Activated naive CD4-positive, alpha-beta T cell treated with anti-CD3 and anti-CD28 coated beads, Interleukin-2, amount 10 ng/mL, durations not matched to agents 7 days and 5 days (primary cell): ENCODE measurements at places on chromosomes 6 and 20.

- DNase-seq: no peak
Measured at GRCh38 chr20:17169585-17170136, 57.2 kb upstream of the PCSK2 start.

GRCh38 chr20:61677928-61678327 lies 387.8 kb downstream of the TAF4 start:
- DNase-seq: no peak

- DNase-seq: no peak
Measured at GRCh38 chr20:919491-919916, 3.4 kb upstream of the ANGPT4 start.

DNA sequence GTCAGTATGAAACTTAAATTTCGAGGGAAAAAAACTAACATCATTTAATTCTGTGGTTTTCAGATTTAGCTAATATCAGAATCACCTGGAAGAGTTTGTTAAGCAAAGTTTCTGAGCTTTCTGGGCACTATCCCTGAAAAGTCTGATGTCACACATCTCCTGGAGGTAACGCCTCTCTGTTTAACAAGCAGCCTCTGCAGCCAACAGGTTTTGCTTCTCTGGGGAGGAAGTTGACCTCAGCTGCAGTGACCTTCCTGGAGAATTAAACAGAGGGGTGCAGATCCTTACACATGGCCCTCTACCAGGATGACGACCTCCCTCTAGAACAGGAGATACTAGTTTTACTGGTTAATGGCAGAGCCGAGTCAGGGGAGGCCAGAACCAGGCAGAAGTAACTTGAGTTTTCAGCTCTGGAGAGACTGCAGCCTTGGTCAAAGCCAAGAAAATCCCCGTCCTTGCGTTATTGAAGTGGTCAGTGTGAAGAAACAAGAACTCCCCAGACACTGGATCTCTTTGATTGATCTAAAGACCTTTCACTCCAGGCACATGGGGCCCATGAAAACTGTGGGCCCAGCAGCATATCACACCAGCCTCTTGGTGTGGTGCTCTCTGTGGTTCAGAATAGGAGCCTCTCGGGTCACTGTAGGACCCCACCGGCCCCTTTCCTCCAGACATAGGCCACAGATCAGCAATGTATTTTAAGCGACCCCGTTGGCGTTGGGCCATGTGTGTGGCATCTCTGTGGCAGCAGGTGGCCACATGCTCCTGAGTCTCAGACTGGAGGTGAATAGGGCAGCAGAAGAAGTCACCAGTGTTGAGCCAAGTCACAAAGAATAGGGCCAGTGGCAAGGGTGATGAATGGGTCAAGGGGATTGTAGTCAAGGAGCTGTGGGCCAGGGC lies 33.4 kb upstream of the CCR6 start:
- DNase-seq: no peak

DNA sequence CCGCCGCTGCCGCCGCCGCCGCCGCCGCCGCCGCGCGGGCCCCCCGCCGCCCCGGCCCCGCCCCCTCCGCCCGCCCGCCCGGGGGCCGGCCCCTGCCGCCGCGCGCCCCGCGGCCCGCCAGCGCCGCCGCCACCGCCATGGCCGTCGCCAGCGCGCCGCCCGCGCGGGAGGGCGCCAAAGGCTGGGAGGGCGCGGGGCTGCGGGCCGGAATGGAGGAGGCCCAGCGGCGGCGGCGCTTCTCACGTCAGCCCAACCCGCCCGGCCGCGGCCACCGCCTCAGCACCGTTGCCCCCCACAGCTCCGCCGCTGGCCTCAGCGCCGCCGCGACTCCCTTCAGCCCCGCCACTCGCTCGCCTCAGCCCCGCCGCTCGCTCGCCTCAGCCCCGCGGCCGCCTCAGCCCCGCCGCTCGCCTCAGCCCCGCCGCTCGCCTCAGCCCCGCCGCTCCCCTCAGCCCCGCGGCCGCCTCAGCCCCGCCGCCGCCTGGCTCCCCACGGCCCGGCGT lies 258 bp downstream of the PHF10 start:
- peak; percentile 50 for DNase-seq

- no peak for DNase-seq
Measured at GRCh38 chr20:19758501-19759331, 658 bp downstream of the RIN2 start.

- DNase-seq: no peak
Measured at GRCh38 chr6:17536586-17536985, 63.5 kb upstream of the FAM8A1 start.

DNA sequence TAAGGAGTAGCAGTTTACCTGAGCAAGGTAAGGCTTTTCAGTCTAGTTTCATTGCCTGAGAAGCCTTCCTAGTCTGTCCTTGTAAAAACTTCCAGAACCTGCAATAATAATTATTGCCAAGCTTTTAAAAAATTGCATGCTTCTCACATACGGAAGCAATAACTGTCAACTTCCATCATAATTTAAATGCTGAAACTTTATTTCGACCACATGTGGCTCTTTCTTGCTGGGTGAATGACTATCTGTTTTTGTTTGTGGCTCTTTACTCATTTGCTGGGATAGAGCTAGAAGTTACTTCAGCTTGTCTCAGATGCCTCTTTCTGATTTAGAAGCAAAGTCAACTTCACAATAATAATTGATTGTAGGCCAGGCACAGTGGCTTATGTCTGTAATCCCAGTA lies 95.9 kb upstream of the COL21A1 start:
- DNase-seq: no peak

GRCh38 chr6:129188795-129189194 lies 305.9 kb downstream of the LAMA2 start:
- DNase-seq: no peak

DNA sequence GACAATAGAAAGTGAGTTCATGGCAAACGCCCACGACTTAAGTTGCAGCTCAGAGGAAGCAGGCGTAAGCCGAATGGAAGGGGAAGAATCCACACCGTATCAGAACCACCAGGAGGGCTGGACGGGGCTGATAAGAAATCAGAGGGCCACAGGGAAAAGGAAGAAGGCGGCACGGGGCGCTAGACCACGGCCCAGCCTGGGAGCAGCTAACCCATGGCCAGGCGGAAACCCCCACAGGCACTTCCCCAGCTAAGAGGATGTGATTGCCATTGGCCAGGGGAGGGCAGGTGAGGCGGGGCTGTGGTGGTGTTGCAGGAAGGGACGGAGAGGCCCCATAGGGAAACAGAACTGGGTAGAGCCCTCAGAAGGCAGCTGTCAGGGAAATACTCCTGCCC lies 174.0 kb upstream of the AFDN start:
- no peak for DNase-seq

GRCh38 chr6:7811441-7811840 lies 85.5 kb downstream of the BMP6 start:
- no peak for DNase-seq

GRCh38 chr20:57308451-57309271 lies 20.9 kb upstream of the SPO11 start:
- no peak for DNase-seq

DNA sequence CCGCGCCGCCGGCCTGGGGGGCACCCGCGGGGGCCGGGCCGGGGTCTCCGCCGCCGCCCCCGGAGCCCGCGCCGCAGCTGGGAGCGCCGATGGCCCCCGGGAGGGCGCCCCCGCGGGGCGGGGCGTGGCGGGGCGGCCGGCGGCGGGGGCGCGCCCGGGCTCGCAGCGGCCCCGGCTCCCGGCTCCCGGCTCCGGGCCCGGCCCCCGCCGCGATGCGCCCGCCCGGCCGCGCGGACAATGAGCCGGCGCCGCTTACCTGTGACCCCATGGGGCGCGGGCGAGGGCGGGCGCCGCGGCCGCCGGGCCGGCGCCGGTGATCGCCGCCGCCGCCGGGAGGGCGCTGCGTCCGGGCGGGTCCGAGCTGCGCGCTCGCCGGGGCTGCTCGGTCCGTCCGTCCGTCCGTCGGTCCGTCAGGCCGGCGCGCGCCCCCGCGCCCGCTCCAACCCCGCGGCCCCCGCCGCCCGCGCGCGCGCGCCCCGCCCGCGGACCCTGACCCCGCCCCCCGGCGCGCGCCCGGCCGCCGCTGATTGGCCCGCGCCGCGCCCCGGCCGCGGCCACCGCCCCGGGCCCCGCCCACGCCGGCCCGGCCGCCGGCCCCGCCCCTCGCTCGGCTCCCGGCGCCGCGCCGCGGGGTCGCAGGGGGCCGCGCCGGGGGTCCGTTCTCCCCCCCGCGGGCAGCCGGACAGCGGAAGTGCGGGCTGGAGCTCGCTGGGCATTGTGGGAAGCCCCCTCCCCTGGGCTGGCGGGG lies at the start of gene ZBTB46:
Gene ZBTB46, minus strand, starts transcription at position 424 of the 748 bp plus-strand sequence. CDS start 40,507 bp downstream, outside the sequence.
- peak; percentile 44 for DNase-seq

DNA sequence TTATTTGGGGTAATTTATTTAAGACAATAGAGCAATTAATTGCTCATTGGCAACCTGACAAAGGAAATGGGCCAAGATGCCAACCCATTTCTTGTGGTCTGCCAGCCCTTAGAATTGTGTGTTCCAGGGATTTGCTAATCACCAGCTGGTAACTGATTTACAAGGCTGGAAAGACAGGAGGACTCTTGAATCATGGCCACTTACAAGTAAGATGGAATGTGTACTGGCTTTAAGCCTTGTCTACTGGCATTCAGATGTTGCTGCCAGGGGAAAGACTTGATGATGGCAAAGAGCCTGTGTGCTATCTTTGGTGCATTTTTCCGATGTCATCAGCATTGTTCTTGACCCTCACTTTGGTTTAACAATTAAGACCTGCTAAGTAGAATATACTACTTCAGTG lies 91.0 kb downstream of the BCKDHB start:
- no peak for DNase-seq

DNA sequence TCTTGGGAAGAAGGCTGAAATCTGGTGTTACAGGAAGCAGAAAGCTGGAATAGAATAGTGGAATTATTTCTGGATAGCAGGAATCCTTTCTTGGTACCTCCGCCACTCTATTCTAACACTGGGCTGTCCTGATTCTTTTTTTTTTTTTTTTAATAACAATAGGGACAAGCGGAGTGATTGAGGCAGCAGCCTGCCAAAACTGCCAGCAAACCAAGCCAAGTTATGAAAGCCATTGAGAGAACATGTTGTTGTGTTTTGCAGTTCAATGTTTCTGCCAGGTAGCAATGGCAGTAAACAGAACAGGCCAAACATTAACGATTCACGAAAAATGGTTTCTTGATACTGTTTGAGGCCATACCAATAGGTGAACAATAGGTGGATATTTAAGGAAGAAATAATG lies 47.1 kb downstream of the SLC26A8 start:
- no peak for DNase-seq

GRCh38 chr6:14697427-14697826 lies 548.4 kb upstream of the JARID2 start:
- no peak for DNase-seq

DNA sequence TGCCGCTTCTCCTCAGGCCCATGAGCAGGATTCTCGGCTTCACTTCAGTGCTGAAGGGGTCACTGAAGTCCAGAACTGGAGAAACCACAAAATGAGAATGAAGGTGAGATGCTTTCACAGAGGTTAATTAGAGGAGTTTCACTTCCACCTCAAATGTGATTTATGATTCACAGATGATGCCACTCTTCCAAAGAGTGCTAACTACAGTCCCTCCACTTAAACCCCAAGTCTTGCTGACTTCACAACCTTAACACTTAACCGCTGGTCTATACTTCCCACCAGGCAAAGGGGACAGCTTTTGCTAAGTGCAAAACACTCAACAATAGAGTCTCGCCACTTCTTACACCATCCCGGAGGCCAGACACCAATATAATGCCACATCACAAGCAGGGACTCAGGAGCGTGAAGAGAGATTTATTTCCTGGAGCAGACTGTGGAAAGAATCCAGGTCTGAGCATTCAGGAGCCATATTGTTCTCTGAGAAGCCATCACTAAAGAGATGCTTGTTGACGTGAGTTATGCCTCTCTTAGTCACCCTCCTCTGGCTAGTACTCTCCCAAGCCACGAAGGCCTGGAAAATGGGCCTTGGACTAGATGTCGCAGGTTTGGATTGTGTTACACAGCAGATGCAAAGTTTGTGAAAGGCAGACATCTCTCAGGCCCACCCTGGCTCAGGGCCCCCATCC lies 24.4 kb downstream of the RRAGD start:
- DNase-seq: no peak

- DNase-seq: no peak
Measured at GRCh38 chr6:148348335-148348734, 5.7 kb downstream of the SASH1 start.

DNA sequence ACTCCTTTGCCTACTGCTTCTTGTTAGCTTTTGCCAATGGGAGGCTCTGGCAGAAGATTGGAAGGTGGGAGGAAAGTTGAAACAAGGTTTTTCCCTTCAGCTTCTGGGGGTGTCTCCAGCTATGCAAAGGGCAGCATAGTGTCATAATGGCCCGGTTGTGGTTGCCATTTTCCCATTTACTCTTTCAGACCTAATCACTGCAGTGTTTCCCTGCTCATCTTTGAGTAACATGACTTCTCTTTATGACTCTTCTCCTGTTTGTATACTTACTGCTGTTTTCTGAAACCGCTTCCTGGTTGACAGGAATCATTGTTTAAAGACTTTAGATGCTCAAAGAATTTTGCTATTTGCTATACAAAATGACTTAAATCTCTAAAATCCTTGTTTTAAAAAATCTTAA lies 19.9 kb downstream of the NRN1 start:
- DNase-seq: no peak

GRCh38 chr6:32936239-32937152 lies 4.3 kb downstream of the HLA-DMB start:
- DNase-seq: no peak

DNA sequence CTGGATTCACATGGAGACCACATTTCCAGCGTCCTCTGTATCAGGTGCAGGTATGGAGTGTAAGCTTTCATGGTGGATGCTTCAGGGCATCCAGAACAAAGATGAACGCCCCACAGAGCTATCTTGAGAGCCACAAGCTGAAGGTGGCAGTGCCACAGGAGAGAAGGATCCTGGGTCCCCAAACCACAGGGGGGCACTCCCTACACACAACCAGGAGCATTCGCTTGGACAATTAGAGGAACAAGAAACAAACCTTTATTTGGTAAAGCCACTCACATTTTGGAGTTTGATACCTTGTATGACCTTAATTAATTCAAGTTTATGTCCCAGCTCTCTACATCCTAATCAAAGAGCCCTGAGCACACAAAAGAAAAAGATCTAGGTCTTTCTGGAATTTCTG lies 406.3 kb downstream of the PREX1 start:
- no peak for DNase-seq

GRCh38 chr6:50143011-50143719 lies 93.4 kb upstream of the DEFB112 start:
- no peak for DNase-seq

- DNase-seq: no peak
Measured at GRCh38 chr20:11792568-11792953, 125.1 kb upstream of the BTBD3 start.

GRCh38 chr6:130890521-130890971 lies 63.3 kb downstream of the SMLR1 start:
- no peak for DNase-seq
